NCI-H226 (cell line): ENCODE measurements at places on chromosomes 1 and 21.

- DNase-seq, result no peak
Measured at GRCh38 chr1:41296506-41296905, 54.4 kb upstream of the SCMH1 start.

- no peak for DNase-seq
Measured at GRCh38 chr1:116393792-116394191, 20.7 kb downstream of the ATP1A1 start.

DNA sequence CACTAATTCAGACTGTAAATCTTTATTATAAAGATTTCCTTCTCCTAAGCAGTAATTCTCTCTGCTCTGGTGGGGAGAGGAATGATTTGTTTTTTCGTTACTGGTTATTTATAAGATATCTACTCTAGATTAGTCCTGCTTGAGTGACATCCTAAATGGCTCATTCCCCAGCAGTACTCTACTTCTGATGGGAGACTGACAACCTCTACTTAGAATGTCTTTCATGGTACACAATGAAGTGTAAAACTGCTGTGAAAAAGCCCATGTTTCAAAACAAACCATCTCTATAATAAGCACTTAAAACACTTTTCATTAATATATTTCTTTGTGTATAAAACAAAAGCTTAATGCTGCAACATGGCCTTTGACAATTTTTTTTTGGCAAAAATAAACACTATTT is 33.9 kb upstream of the ESRRG start:
- DNase-seq, result no peak

DNA sequence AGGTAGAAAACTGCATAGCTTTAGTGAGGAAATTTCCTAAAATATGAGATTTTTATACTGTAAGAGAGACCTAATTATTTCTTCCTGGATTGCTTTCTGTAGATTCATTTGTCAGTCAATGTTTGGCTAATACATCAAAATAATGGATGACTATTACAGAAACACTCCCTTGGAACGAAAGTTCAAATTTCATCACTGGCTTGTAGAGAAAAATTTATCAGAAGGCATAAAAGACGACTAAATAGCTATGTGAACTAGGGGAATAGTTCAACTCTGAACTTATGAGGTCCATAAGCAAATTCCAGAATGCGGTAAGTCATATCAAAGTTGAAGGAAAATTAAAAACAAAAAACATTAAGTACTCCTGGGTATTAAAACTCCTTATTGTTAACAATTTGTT is 36.0 kb downstream of the WNT2B start:
- peak; percentile 71 for DNase-seq

DNA sequence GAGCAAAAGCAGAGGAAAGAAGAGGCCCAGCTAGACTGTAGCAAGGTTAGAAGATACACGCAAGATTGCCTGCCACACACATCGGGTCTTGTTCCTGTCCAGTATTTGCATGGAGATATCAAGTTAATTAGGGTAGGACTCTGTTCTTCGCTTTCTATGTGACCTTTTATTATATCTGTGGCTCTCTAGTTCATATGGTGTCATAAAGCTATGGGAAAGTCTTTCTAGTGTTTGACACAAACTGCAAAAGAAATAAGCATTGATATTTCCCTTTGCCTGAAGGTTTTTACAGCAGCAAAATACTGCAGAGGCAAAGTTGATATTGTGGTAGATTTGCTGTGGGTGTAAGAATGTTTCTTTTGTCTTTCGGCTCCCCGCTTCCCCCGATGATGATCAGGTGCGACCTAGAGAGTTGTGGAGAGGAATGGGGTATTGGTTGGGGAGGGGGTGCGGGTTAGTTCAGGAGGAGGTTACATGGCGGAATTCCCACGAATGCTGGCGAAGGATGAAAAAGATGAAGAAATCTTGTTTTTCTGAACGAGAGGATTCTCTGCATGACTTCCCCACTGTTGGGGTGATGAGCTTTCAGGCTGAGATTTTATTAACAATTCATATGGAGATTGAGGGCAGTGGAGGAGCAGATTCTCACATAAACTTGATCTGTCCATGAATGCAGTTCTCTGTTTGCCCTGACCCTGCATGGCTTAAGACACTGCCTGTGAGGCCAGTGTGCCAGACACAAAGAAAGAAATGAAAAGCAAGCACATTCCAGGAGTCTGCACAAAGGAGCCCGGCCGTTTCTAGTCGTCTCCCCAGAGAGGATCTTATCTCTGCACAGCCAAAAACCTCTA is 550.2 kb downstream of the USP25 start:
- DNase-seq, result no peak

DNA sequence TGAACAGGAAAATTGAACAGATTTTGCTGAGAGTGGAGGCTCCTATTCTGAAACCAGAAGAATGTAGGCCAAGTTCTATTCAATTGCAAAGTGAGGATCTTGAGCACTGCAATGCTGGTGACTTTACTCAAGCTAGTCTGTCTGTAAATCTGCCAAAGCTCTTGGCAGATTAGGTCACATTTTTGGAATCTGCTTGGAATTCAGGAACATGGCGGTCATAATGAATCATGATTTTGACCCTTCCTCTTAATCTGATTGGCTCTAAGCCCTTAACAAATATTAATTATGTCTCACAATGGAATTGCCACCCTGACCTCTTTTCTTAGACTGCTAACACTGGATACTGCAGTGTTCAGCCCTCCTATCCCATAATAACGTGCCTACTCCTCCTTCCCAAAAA is 7.2 kb upstream of the GNG12 start:
- DNase-seq, result peak; percentile 87
